T-helper 2 cell (primary cell): ENCODE measurements at places on chromosomes 2 and 18.

DNA sequence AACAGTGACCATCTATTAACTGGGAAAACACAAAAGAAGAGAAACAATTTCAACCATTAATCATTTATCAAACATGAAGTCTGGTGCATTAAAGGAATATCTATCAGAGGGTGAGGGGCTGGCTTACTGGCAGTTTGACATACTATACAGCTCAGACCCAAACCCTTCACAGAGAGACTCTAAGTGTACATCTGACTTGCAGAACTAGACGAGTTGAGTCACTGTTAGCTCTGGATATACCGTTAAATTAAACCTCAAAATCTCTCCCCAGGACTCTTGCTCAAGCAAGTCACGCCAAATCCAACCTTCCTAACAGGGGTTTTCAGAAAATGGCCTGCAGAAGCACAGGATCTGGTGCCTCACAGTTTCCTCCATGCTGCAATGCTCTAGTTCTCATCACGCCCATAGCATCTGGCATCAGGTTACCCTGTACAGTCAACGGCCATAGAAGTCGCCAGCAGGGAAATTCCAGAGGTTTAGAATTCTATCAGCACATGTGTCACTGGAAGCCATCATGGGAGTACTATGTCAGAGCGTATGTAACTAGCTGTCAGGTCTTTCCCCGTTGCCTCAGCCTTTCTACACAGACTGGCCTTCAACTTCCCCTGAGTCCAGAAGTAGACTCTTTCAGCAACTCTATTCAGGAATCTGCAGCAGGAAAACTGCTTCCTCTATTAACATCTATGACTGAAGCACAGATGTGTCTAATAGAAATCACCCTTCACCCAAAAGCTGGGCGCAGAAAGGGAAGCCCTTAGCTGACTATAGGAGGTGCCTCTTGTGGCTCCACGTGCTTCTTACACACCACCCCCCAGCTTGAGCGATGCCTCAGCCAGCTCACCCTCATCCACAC, 9.3 kb downstream of the TGOLN2 start:
- DNase-seq = no peak

DNA sequence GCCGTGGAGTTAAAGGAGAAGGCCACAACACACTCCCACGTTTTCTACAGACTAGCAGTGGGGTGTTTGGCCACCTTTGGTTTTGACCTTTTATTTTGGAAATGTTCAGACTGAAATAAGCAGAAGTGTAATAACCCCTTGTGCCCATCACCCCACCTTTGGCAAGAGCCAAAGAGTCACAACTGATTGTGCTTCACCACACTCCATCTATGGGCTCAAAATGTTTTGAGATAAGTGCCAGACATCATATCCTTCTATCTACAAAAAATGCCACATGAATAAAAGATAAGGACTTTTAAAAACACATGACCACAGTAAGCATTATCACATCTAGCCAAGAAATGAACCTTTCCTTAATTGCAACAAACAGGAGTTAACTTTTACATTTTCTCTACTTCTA, 9.9 kb upstream of the GPR35 start:
- DNase-seq = no peak

GRCh38 chr2:105683011-105683492, 61.7 kb upstream of the NCK2 start:
- DNase-seq = no peak

DNA sequence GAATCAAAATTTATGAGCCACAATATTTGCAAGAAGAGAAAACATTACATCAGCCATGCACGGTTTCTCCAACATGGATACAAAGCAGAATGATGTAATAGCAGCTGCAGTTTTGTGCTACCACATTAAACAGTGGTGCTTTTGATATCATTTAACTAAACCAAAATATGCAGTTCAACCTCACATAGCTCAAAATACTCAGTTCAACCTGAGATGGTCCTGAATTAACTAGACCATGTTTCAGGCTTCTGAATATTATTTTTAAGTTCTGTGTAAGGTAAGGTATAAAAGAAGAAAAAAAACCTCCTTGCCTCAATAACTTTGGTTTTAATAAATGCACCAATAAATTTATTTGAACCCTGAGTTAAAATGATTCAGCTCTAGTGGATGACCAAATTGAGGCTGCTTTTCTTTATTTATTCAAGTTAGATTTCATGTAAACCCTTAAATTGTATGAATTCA, 18.8 kb upstream of the TSPYL6 start:
- DNase-seq = no peak

- no peak for DNase-seq
These were observed 159.5 kb downstream of the ACKR3 start for GRCh38 chr2:236728916-236729670.

DNA sequence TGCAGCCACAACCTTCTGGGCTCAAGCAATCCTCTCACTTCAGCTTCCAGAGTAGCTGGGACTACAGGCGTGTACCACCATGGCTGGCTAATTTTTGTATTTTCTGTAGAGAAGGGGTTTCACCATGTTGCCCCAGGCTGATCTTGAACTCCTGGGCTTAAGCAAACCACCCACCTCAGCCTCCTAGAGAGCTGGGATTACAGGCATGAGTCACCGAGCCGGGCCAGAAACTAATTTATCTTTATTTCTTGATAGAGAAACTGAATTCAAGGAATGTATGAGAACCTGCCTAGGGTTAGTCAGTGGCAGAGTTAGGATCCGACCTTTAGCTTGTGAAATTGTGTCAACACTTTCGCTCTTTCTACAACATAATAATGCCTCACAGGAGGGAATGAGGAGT, 19.3 kb upstream of the ITGAV start:
- DNase-seq = no peak

DNA sequence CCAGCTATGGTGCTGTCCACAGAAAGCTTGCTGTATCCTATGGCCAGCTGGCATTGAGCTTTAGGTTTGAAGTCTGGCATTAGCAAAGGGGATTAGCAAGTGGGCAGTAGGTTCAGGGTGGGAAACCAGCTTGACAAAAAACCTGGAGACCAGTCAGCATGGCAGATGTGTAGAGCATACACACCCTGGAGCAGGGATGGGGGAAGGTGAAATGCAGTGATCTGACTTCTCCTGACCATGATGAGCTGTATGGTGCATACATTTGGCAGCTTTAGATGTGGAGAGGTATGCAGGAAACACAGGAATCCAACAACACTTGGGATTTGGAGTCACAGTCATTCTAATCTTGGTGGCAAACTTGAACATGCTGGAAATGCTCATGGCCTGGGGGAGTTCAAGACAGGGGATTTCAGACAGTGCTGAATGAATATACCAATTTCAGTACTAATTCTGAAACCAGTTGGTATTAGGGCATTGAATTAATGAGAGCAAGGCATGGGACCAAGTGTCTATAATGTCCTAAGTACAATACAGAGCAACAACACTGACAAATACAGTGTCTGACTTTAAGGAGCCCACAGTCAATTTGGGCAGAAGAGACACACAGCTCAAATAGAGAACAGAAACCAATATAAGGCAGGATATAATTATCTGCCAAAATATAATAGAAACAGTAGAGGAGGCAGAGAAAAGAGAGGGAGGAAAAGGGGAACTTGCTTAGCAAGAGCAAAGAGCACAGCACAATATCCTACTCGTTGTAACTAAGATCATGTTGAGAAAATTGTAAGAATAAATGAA, 11.8 kb downstream of the ARHGAP15 start:
- no peak for DNase-seq

- no peak for DNase-seq
These were observed 206.9 kb upstream of the LYPD1 start for GRCh38 chr2:132876745-132877391.

DNA sequence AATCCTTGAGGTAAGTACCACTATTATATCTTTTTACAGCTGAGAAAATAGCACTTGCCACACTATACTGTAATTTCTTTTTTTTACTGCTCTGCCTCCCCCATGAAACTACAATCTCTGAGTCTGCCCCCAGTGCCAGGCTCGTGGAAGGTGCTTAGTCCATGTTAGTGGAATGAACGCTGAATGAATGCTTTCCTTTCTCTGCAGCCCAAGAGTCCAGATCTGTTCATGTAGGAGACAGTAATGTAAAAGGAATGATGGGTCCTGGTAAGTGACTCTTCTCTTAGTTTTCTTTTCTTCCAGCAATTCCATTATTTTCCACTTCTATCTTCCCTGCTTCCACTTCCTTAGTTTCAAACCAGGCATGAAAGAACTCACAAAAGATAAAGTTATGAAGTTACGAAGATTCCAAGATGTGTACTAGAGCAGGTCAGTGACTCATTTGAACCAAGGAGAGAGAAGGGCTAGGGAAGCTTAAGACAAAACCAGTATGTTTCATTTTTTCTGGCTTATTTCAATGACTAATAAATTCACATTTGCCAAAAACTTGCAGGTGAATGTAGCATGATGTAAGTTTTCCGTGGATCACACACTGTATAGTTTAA, 46.0 kb downstream of the ARHGEF33 start:
- no peak for DNase-seq

- DNase-seq = no peak
These were observed 4.5 kb downstream of the KLF11 start for GRCh38 chr2:10047616-10048500.

- DNase-seq = no peak
These were observed 298.2 kb downstream of the CDCA7 start for GRCh38 chr2:173652767-173653431.

GRCh38 chr2:161991991-161992390, 82.0 kb downstream of the DPP4 start:
- DNase-seq = no peak

- no peak for DNase-seq
These were observed 43.8 kb downstream of the APOB start for GRCh38 chr2:20999906-21000645.

- peak; percentile 44 for DNase-seq
These were observed 63.6 kb downstream of the CIB4 start for GRCh38 chr2:26577442-26578112.

GRCh38 chr18:38362286-38362792, 796.7 kb upstream of the CELF4 start:
- no peak for DNase-seq

DNA sequence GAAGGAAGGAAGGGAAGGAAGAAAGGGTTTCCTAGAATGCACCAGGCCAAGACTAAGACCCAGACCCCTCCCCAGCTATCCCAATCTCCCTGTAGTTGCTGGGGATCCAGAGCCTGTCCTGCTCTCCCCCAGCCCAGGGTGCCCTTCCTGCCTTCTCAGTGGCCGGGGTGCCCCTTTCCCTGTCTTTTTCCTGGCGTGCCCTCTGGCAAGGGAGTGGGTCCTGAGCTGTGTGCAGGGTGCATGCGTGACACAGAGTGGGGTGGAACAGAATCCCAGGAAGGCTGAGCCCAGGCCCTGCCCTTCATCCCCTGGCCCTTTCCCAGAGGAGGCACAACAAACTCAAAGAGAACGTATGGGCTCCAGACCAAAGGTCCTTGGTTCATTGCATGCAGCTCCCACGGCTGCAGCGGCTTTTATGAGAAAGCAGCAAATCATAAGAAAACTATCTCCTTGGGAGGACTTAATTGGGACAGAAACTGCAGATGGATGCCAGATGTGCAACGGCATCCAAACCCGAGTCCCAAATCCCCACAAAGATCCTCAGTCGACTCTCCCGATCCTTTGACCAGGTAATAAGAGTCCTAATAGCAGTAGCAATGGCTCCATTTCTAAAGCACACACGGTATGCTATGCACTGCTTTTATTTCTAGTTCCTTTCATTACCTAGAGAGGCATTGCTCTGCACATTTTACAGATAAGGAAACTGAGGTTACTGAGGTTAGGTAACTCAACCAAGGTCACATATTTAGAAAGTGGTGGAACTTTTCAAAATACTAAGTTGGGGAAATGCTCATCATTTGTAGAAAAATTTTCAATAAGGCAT, 12.7 kb upstream of the ARID5A start:
- DNase-seq = no peak

- no peak for DNase-seq
These were observed 37.9 kb upstream of the ASB1 start for GRCh38 chr2:238388794-238389193.

- no peak for DNase-seq
These were observed 158.8 kb downstream of the BAZ2B start for GRCh38 chr2:159457589-159457988.

- DNase-seq = no peak
These were observed 91.9 kb downstream of the EPHA4 start for GRCh38 chr2:221480163-221480562.

- no peak for DNase-seq
These were observed 4.5 kb downstream of the CD28 start for GRCh38 chr2:203710952-203711351.

GRCh38 chr2:107807988-107808387, 18.7 kb upstream of the RGPD4 start:
- DNase-seq = no peak

DNA sequence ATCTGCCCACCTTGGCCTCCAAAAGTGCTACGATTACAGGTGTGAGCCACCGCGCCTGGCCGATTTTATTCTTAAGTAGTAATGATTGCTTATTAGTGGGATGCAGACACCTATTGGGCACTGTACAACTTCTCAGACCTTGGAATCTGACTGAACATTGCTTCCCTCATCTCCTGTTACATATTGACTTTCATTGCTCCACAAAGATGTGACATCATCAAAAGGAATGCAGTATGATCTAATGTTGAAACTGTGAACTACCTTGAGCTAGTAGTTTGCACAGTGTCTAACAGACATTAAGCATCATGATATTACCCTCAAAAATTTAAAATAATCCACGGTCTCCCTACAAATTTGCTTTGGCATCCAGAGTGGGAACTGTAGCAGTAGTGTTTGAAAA, 109.8 kb upstream of the SIX2 start:
- DNase-seq = no peak

- DNase-seq = peak; percentile 9
These were observed 191.0 kb upstream of the TCF4 start for GRCh38 chr18:55778788-55779690.

GRCh38 chr18:837922-838321, 25.9 kb upstream of the YES1 start:
- DNase-seq = no peak

DNA sequence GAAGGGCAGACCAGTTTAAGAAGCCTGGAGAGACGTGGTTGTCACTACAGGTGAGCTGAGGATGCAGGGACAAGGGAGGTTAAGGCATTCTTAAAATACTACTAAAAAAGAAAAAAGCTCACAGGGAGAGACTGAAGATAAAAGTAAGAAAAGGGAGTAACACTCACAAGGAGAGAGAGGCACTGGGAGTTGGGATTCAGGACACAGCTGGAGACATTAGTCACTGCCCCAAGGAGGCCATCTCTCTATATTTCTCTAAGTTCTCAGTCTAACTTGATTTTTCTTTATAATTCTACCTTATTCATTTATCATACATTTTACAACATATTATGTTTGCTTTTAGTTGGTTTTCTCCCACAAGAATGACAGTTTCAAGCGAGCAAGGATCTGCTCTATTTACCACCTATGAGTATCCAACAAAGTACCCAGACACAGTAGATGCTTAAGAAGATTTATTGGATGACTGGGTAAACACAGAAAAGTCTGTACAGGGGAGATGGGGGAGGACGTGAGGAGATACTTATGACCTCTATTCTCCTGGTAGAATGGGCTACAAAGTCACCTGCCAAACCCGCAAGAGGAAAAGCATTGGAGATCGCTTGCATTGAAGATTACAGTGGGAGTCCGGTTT, 2.2 kb downstream of the SERPINE2 start:
- DNase-seq = no peak

DNA sequence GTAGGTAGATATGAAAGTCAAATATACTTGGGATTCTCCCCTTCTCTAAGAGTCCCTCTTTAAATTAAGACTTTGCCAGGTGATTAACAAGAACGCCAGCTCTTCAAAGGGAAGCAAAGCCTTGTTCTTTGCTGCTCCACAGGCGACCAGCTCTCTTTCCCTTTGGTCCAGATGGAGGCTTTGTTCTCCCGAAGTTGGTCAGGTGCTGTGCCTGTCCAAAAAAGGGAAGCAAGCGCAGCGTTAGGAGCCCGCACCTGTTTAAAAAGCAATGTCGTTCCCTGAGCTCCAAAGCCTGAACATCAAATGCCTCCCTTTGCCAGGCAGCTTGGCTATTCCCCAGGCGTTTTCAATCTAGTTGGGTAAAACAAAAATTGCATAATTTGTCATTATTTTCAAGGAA, 1913.1 kb upstream of the PIK3C3 start:
- DNase-seq = no peak
